Stimulated activated CD8-positive, alpha-beta memory T cell treated with anti-CD3 and anti-CD28 coated beads, Interleukin-15, amount 100 ng/mL, for 4 hours (primary cell): ENCODE measurements at places on chromosomes 4 and X.

- DNase-seq = no peak
Observed at GRCh38 chr4:139658586-139659382, 6.8 kb upstream of the MGST2 start.

DNA sequence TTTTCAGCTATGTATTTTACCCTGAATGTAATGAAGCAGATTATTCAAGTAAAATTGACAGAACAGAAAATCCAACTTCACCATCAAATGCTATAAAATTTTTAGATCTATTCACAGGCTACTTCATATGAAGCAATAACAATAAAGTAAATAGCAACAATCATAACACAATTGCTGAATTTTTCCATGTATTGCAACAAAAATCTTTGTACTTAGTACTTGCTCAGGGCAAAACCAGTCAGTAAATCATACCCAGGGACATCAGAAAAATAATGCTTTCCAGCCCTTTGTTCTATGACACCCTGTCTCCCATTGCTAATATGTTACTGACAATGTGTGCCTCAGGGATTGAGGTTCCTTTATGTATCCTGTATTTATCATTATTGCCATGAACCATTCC is 15.5 kb downstream of the TNIP3 start:
- DNase-seq = no peak

GRCh38 chr4:39571054-39571453 is 43.8 kb upstream of the UGDH start:
- DNase-seq = no peak

- DNase-seq = no peak
Observed at GRCh38 chr4:89296399-89296798, 11.2 kb downstream of the GPRIN3 start.

DNA sequence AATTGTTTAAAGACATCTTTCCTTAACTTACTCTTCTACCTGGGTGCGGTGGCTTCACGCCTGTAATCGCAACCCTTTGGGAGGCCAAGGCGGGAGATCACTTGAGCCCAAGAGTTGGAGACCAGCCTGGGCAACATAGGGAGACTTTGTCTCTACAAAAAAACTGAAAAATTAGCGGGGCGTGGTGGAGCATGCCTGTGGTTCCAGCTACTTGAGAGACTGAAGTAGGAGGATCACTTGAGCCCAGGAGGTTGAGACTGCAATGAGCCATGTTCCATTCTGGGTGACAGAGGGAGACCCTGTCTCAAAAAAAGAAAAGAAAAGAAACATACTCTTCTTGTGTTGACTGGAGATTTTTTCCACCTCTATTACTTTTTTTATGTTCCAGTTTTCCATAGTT is 181.9 kb downstream of the RAPGEF2 start:
- DNase-seq = no peak

- no peak for DNase-seq
Observed at GRCh38 chrX:80648023-80648422, 161.7 kb downstream of the BRWD3 start.

DNA sequence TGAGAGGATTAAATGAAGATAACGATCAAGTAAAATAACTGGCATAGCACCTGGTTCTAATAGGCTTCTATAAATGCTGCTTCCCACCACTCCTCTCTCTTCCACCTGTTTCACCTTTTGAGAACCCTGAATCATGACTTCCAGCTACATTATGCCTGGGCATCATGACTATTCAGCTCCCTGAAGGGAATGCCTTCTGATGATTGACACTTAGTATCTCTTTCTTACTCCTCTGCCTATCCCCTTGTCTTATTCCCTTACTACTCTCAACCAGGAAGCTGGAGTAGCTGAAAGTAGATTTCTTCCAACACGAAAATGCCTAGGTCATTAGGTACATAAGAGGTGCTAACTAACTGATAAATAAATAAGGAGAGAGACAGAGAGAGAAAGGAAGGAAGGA is 24.7 kb upstream of the CXCL8 start:
- DNase-seq = no peak

- no peak for DNase-seq
Observed at GRCh38 chr4:81335122-81335912, 120.3 kb upstream of the PRKG2 start.
